ENCODE measurements at places on chromosomes 5 and 9.

GRCh38 chr9:129319938-129320481, 141.9 kb upstream of the IER5L start:
- DNase-seq: no peak

- DNase-seq: peak; percentile 40
Measured at GRCh38 chr5:172113036-172113435, 75.0 kb downstream of the STK10 start.

DNA sequence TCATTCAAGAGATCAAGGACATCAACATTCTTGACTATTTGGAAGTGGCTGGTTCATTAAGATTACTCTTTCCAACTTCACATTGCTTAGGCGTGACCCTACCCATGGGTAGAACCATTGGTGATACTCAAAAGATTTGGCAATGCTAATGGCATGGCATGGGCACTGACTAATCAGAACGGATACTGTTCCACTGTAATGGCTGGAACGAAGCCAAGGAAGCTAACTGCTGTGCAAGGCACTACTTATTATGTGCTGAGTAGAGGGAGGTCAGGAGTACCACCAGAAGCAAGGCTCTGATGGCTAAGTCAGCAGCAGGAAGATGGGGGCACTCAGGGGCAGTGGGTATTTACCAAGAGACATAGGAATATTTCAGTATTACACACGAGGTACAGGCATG, 31.9 kb downstream of the GNA14 start:
- DNase-seq: no peak

DNA sequence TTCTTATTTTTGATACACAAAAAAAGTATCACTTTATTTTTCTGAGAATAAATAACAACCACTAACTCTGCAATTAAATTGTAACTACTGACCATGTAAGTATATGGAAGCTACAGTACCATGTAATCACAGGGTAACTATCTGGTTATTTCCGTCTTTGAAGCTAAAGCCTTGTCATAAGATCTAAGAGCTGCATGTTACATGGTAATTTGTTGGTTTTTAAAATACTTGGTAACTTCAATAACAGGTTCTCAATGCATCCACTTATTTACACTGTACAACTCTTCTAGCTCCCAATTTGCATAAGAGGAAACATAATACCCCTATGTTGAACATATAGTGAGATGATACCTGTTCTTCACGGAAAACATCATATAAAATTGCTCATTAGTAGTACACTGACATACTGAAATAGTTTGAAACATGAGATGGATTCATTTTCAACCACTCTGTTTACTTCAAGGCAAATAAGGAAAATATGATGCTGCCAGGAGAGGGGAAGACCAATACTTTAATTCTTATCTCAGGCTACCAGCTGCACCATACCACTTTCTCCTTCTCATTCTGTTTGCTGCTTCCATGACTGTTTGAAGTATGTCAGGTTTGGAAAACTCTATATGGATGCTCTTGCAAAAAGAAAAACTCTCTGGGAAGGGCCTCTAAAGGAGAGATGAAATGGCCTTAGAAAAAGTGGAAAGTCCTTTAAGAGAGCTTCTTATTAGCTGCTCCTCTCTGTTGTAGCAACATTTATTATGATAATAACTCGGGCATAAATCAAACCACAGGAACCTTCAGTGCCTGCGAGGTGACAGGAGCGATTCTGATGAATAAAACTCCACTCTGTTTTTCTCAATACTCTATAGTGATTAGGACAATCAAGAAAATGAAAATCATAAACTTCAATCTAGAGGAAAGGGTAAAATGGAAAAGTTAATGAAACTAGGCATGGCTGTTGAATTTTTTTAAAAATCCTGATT, 150.2 kb downstream of the KIAA0825 start:
- no peak for DNase-seq

All from mucosa of gallbladder (tissue), 1 donor.